Activated T-cell treated with anti-CD3 and anti-CD28 coated beads for 1 hour (primary cell): ENCODE measurements at places on chromosomes 2 and 18.

GRCh38 chr2:209519271-209519670, 95.4 kb downstream of the MAP2 start:
- DNase-seq: no peak

- no peak for DNase-seq
Measured at GRCh38 chr2:19810637-19811036, 91.1 kb downstream of the TTC32 start.

DNA sequence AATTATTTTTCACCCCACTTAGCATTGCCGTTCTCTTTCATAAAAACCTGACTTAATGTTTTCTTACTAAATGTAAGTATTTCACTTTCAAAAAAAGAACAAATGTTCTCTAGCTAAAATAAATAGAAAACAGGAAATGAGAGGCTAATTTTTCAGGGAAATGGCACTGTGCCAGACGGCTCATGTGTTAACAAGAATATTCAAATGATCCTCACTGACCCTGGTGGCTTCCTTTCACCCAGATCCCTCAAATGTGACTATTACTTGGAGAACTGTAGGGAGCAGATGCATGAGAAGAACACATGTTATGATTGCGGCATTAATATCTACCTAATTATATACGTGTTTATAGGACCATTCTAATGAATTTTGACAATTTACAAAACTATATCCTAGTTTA, 827.7 kb downstream of the SOCS6 start:
- DNase-seq: no peak

GRCh38 chr2:88038263-88039105, 17.1 kb downstream of the KRCC1 start:
- no peak for DNase-seq

GRCh38 chr2:154952346-154952980, 254.0 kb downstream of the KCNJ3 start:
- DNase-seq: no peak

DNA sequence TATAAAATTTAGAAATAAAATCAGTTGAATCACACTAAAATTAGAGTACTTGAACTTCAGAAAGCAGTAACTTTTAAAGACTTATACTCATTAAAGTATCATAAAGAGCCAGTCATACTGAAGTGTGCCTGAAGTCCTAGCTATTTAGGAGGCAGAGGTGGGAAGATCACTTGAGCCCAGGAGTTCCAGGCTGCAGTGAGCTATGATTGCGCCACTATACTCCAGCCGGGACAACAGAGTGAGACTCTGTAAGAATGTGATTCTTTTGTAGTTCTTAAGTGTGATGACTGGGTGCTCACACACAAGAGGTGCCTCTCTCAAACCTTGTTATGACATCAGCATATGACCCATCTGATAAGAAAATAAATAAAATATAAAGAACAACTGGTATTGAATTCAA, 14.6 kb downstream of the TLK1 start:
- no peak for DNase-seq

GRCh38 chr18:64180617-64181016, 31.7 kb upstream of the LINC00305 start:
- no peak for DNase-seq

GRCh38 chr2:217666338-217666737, 336.5 kb downstream of the TNS1 start:
- DNase-seq: no peak

DNA sequence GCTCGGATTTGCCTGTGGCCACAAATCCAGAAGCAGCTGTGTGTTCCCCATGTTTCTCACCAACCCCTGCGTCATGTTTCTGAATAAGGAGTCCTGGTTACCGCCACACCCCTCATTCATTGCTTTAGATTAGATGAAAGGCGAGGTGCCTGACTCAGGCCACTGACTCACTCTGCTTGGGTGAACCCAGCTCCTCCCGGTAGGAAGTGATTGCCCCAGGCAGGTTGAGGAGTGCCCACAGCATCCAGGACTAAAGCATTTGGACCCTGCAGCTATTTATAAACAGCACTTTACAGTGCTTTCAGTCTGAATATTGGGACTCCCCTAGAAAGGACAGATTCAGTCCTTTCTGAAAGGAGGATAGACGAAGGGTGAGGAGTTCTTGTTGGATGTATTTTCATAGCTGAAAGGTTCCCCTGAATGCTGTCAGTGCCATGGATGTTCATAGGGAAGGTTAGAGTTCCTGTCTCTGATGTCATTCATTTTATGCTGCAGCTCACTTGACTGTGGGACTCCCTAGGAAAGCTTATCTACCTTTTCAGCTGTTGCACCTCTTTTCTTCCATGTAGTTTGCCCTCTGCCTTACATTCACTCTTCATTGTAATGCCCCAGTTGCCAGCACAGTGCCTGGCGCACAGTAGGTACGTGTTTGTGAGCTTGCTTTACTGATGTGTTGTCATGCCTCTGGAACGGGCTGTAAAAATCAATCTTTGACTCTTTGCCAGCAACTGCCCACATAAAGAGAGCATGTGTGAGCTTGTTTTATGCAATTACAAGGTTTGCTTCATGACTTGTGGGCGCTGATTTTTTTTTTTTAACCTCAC, 14.9 kb downstream of the ITGA6 start:
- peak; percentile 33 for DNase-seq

GRCh38 chr2:60560734-60561644, 7.5 kb upstream of the BCL11A start:
- DNase-seq: no peak

DNA sequence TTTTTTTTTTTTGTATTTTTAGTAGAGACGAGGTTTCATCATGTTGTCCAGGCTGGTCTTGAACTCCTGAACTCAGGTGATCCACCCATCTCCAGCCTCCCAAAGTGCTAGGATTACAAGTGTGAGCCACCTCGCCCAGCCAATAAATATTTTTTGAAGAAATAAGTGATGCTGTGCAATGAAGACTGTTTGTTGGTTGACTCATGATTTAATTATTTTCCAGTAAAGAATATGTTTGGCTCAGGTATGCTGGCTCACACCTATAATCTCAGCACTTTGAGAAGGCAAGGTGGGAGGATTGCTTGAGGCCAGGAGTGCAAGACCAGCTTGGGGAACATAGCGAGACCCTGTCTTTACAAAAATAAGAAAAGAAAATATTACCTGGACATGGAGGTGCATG, 41.8 kb upstream of the LPIN2 start:
- DNase-seq: no peak

DNA sequence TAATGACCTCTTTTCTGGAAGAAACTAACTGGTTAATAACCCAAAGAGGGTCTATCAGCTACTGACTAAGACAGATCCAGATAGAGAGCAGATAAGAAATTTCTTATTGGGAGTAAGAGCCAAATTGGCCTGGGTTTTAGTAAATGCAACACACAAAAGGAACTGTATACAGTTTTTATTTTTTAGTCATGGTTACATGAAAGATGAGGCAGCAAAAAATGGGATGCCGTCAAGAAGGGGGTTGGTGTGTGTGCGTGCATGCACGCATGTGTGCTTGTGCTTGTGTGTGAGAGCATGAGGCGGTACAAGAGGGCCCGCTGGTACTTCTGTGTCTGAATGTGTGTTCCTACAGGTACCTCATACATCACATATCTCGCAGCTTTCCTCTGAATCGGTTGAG, 466.2 kb upstream of the HNRNPA3 start:
- DNase-seq: no peak

DNA sequence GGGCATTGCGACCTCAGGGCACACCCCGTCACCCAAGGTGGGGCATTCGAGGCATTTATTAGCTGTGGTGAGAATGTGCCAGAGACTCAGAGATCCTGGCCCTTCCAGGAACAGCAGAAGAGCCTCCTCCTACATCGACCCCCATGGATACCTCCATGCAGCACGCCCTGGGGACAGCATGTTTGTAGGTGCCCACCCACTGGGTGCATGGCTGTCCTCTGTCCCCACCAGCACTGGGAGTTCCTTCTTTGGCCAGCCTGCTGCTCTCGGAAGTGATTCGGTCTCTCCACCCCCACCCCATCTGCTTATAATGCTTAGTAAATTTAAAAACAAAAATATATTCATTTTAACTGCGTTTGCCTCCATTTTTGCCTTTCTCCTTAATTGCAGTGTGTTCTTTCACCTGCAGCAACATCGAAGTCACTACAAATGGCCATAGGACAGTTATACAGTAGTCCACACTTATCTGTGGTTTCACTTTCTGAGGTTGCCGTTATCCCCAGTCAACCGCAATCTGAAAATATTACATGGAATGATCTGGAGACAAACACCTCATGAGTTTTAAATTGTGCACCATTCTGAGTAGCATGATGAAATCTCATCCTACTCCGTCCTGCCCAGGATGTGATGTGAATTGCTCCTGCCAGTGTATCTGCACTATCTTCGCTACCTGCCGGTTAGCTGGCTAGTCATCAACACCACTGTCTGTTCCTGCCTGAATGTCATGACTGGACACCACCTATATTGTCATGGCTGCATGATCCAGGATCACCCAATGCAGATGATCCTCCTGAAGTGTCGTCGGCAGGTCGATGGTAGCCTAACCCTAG, 29.6 kb upstream of the ZCCHC2 start:
- no peak for DNase-seq

DNA sequence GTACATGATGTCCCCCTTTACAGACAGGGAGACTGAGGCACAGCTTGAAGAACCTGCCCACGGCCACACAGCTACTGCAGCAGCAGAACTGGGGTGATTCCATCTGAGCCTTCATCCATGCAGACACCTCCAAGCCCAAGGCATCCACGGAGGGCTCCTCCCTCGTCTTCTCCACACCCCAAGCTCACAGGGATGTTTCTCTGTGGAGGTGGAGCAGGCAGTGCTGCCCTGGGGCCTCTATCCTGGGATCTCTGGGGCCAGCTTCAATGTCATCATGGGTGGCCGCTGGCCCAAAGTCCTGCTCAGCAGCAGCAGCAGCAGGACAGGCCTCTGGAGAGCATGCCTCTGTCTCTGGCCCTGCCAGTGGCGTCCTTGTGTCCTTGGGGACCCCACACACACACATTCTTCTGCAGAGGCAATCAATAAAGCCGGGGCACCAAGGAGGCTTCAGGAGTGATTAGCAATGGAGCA, 31.2 kb downstream of the ADI1 start:
- DNase-seq: no peak

GRCh38 chr2:53498210-53498609, 269.4 kb upstream of the CHAC2 start:
- DNase-seq: no peak

DNA sequence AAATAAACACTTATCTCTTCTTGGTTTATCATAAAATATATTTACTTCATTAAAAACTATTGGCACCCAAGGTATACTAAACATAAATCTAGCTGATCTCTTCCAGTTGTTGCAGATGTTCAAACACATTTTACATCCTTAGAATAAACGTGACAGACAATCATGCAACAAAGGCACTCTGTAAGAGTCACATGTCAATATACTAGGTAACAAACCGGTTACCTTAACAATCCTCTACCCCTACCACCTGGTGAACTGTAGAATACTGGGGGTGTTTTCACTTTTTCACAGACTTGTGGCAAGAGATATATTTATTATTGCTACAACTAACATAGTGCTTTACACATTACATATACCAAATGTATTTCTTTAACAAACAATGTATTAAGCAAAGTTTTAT, 15.8 kb downstream of the STK17B start:
- DNase-seq: no peak

GRCh38 chr18:45828917-45829811, 3.7 kb downstream of the SIGLEC15 start:
- DNase-seq: no peak
